Stimulated activated CD4-positive, alpha-beta T cell treated with anti-CD3 and anti-CD28 coated beads, TNF-alpha, amount 100 ng/mL, for 48 hours (primary cell): ENCODE measurements at places on chromosomes 4 and X.

DNA sequence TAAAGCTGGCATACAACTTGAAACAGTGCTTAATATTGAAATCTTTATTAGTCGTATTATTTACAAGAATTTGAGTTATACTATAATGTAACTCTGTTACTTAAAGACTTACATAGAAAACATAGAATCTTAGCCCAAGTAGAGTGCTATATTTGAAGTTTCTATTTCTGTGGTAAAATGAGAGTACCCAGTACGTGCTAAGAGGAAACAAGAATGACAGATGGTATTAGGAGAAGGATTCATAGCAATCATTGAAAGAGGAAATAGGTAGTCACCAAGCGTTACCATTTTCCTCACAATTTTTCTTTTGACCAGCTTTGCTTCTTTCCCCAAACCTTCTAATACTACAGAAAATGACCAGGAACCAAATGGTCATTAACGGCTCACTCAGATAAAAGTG lies 412.1 kb upstream of the GRIA3 start:
- DNase-seq = no peak

GRCh38 chrX:154695911-154696675 lies 42.7 kb upstream of the CTAG2 start:
- no peak for DNase-seq

GRCh38 chr4:119623025-119623424 lies 5.6 kb downstream of the PDE5A start:
- no peak for DNase-seq

DNA sequence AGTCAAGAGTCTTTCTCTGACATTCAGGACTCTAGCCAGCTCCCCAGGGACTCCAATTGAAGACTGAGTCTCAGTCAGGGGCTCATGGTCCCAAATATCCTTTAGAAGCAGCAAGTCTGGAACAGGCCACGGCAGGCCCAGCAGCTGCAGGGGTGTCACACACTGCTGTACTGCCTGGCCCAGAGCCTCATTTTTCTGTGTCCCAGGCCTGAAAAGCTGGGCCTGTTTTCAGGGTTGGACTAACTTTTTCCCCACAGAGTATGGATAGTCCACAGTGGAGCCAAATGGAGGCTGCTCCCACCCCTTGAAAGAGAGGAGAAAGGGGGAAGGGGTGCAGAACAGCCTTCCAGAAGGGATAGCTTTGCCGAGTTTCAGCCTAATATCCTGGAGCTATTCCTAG lies 146.8 kb upstream of the NALF2 start:
- no peak for DNase-seq

- DNase-seq = no peak
Observed at GRCh38 chr4:143383005-143383574, 46.4 kb downstream of the GAB1 start.

DNA sequence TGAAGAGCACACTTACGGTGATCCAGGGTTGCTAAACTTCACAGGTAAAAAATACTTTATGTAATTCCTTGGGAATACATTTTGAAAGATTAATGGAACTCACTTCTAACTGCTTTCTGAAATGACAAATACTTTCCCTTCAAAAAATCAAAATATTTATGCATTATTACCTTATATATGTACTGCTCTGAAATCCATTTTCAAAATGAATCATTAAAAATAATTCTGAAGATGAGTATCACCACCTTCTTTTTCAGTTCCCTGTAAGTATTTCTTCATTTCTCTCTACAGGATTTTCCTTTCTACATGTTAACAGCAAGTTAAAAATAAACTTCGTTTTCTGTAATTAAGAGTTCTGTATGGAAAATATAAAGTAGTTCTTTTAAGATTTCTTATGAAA lies 428.6 kb downstream of the TMA16 start:
- DNase-seq = no peak

DNA sequence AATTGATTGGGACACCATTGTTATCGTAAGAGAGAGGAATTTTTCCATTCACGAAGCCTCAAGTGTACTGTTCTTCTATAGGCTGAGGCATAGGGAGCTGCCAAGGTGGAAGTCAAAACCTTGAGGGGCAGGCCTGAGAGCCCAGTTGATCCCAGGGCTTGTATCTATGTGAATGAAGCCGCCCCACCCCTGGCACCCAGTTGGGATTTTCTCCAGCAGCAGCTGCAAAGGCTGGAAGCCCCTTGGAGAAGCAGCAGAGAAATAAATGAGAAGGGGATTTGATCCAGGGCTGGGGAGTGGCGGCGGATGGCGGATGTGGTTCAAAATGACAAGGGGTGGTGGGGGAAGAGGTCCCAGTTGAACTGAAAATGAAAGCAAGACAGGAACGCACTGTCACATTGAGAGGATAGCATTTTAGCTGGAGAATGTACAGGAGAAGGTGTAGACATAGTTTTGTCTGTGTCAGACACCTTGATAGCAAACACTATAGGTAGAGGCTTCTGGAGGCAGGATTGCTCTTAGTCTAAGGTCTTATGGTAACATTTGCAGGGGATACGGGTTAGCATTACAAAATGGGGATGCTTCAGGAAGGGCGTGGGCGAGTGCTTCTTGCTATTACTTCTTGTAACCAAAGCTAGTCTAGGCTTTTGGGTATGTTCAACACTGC lies 32.6 kb downstream of the DOCK11 start:
- DNase-seq = peak; percentile 31

- DNase-seq = no peak
Observed at GRCh38 chr4:134740290-134740689, 538.7 kb upstream of the PABPC4L start.

DNA sequence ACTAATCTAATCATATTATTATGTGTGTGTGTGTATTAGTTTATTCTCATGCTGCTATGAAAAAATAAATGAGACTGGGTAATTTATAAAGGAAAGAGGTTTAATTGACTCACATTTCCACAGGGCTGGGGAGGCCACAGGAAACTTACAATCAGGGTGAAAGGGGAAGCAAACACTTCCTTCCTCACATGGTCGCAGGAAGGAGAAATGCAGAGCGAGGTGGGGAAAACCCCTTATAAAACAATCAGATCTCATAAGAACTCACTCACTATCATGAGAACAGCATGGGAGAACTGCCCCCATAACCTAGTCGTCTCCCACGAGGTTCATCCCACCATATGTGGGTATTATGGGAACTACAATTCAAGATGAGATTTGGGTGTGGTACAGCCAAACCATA lies 190.9 kb upstream of the TAPT1 start:
- DNase-seq = no peak

DNA sequence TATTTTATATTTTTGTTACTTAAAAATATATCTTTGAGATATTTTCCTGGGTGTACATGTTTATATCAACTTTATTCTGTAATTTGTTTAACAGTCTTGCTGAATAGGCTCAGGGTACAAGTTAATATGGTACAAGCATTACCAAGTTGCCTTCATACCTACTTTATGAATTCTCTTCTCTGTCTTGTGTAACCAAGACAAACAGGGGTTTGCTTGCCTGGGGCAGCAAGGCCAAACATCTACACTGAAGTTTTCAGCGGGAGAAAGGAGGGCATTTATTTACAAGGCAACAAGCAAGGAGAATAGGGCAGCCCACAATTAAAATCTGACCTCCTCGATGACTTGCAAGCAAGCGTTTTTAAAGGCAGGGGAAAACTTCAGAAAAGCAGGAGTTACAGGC lies 24.2 kb downstream of the PPP4R3C start:
- DNase-seq = no peak

DNA sequence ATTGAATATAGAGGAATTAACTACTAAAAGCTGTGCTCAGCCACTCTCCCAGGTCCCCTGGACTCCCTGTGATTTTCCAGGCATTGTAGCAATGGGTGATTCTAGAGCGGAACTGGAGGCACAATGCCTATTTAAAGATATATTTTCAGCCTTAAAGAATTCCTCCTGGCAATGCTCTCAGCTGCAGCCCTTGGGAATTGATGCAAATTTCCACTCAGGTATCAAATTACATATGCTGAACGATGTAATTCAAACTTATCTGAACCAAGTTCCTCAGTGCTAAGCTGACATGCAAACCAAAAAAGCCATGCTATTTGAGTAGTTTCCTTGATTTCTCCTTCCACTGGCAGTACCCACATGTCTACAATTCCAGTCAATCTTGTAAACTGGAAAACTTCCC lies 86.3 kb upstream of the GABRA3 start:
- no peak for DNase-seq

GRCh38 chr4:182425302-182425701 lies 182.1 kb downstream of the TENM3 start:
- no peak for DNase-seq

- no peak for DNase-seq
Observed at GRCh38 chrX:130446974-130447373, 45.2 kb downstream of the RBMX2 start.

GRCh38 chrX:34956916-34957315 lies 14.3 kb downstream of the FAM47B start:
- no peak for DNase-seq

DNA sequence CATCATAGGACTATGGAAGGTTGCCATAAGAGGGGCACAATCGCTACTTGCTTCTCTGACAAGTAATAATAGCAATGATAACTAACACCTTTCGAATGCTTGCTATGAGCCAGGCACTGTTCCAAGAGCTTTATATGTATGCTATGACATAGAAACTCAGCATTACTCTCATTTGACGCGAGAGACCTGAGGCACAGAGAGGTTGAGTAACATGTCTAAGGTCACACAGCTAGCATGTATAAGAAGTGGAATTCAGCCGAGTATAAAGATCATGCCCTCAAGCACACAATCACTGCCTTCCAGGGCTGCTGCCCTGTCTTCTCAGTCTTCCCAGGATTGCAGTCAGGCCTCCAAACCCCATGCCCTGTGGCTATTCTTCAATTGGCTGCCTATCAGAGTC lies 19.5 kb downstream of the PJA1 start:
- DNase-seq = no peak

GRCh38 chr4:24753519-24753918 lies 41.9 kb upstream of the SOD3 start:
- no peak for DNase-seq

- DNase-seq = no peak
Observed at GRCh38 chr4:109315818-109316217, 13.4 kb upstream of the COL25A1 start.

DNA sequence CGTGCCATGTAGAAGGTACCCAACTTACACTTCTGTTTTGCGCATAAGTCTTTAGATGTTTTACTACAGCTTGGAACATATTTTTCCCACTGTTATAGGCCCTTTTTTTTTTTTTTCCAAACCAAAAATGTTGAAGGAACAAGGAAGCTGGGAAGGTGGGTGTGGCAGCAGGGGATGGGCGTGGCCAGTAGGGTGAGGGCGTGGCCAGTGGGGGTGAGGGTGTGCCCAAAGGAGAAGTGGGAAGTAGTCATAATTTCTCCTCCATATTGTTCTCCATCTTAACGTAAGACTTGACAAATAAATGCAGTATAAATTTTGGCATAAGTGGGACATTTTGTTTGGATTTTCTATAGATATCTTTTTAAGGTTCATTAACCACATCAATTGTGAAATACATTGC lies 30.4 kb downstream of the CLDN22 start:
- no peak for DNase-seq

- DNase-seq = no peak
Observed at GRCh38 chr4:113851816-113852215, 90.3 kb upstream of the CAMK2D start.

DNA sequence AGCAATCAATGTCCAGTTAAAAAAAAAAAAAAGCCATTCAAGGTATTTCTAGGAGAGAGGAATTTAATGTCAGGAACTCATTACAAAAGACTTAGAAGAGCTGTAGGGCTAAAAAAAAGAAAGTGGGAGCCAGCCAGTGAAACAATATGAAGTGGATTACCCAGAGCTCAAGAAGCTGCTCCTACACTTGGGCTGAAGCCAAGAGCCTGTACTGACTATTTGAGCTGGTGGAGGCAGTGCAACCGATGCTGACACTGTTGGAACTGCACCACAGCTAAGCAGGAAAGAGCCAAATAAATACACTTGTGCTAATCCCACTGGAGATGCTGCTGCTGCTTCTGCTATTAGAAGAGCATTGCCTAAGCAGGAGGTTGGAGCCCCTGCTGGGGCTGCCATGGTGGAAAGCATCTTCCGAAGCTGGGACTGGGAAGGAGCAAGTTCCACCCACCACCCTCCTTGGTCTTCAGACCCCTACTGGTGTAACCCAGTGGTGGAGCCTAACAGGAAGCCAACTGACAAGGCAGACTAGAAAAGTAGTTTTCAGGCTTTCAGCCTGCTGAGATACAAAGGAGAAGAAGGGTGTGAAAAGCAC lies 65.4 kb downstream of the CXXC4 start:
- no peak for DNase-seq

- DNase-seq = no peak
Observed at GRCh38 chrX:16479206-16479869, 170.6 kb upstream of the S100G start.

DNA sequence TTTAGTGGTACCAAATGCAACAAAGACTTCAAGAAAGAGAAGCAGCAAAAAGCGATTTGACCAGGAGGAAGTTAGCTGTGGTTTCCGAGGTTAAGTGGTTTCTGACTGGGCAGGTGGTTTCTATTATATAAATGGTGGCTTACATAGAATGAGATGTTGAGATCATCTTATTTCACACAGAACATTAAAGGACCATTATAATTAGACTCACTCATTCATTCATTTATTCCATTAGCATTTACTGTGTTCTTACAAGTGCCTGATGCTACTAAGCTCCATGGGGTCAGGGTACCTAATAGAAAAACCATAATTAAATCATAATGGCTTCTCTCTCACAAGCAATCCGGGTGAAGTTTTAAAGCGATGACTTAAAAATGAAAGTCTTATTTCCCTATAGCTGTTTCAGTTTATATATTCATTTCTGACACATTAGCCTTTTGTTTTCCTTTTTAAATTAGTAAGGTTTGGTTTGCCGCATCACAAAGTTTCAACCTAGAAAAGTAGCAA lies 10.6 kb downstream of the TSPAN6 start:
- no peak for DNase-seq

GRCh38 chr4:64001229-64001898 lies 407.9 kb downstream of the TECRL start:
- DNase-seq = no peak

- no peak for DNase-seq
Observed at GRCh38 chrX:35699642-35700041, 98.5 kb upstream of the MAGEB16 start.

DNA sequence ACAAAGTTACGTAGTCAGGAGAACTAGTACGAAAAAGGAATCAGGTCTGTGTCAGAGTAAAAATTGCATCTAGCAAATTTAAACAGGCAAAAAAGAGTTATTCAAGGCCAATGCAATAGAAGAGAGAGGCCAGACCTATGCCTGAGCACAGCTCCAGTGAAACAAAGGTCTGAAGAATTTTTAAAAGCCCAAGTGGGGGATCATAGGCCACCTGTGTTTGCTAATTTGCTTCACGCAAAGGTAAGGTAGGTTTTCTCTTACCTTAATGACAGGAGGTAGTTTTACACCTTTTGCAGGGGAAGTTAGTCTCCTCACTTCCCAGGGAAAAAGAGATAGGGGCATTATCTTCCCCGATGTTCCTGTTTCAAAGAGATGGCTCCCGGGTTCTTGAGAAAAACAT lies 448.6 kb upstream of the TECRL start:
- no peak for DNase-seq

GRCh38 chr4:94995684-94996394 lies 238.1 kb downstream of the BMPR1B start:
- no peak for DNase-seq

DNA sequence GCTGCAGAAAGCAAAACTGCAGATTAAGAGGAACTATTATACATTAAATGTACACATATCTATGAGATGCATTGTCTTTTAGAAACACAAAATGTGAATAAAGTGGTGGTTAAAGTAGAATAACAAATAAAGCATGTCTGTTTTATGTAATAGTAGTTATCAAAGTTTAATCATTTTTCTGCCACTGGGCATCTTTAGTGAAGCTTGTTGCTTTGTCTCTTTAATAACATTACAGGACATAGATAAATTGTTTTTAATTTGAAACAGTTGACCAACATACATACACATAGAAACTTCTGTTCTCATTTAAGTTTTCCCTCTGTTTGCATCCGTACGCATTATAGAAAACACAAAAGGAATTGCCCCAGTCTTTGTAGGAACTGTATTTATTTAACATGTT lies 1700.0 kb upstream of the ADGRL3 start:
- no peak for DNase-seq
